Activated naive CD4-positive, alpha-beta T cell (primary cell): ENCODE measurements at places on chromosomes 5 and 9.

DNA sequence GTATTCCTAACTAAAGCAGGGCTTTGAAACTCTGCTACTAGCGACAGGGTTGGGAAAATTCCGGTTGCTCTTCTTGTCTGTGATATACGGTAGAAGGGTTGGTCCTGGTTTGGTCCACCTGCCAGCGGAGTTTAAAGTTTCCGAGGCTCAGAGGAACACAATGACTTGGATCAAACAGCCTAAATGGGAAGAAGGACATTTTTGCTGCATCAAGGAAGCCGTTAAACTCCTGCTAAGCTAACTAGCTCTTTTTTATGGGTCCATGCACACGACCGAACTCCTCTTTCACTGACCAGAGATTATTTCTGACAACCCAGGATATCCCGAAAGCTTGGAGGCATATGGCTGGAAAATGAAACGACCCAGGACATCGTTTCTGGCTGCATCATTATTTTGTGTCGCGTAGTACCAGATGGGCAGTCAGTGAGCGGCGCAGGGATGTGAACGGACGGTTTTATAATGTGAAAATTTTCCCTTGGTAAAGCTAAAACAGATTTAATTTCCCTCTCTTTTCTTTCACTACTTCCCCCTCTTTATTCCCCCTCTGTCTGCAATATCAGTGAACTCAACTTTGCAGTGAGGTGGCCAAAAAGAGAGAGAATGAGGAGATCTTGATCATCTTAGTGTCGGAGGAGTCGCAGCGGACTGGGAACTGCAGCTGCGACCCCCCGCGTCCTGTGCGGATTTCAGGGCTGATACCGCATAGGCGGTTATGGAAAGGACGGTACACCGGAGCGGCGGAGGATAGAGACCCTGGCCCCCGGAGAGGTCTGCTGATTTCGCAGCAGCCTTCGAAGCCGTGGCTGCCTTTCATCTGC is at the start of gene LURAP1L:
Gene LURAP1L (plus strand): TSS at position 160 of the 818 bp plus-strand sequence. CDS start 696 bp downstream, outside the sequence.
- no peak for DNase-seq

DNA sequence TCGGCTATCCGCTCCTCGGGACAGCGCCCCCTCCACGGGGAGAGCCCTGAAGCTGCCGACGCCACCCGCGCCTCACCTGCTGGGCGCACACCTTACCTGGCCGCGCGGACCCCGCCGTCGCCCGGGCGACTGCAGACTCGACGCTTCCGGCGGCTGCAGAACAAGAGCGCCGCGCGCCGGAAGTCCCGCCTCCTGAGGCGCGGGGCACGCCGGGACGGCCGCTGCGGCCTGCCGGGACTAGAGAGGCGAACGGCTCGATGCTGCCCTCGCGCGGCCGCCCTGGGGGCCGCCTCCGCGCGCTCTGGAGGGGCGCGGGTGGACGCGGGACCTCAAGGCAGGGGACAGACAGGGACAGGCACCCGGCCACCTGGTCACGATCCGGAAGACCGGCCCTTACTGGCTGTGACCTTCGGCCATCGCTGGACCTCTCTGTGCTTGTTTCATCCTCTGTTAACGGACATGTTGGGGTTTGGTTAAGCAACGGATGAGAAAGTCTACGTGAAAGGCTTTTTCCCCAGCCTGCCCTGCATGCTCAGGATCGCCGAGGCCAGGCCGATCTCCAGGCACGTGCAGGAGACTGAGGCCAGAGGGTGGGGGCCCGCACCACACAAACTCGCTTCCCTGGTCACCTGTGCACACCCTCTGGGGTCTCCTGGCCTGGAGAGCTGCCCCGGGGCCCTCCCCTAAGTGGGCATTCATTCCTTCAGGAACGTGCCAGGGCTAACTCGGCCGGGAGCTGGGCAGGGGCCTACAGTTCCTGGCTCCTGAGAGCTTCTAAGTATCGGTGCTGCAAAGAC is at the start of gene SNAPC4:
Gene SNAPC4 (minus strand): TSS at position 133 of the 797 bp plus-strand sequence. CDS start 1,742 bp downstream, outside the sequence.
- DNase-seq = peak; percentile 65

DNA sequence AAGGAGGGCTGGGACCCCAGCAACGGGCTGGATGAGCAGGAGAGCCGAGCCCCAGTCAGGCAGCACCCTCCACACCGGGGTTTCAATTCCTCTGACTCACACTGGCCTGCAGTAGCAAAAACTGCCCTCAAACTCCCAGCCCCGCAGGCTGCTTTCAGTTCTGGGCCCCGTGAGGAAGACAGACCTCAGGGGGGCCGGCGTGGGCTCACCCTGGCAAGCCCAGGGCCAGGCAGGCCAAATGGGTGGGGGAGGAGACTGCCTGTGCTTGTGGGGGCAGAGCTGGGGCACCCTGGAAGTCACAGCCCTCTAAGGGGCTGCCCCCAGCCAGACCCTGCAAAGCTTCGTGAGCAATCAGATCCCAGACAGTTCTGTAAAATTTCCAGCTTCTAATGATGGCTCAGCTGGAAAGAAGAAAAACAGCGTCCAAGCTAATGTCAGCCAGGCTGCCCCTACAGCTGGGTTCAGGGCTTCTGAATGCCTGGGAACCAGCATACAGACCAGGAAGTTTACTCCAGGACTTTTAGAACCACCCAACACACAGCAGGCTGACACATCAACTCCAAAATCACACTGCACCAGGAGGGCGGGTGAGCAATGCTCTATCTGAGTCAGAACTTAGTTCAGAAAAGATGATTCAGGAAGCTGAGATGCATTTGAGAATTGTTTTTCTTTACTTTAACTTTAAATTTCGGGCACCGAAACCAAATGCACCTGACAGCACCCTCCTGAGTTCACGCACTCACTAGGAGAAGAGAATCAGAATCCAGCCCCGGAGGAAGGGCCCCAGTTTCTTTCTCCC is 34.7 kb downstream of the LPCAT1 start:
- DNase-seq = no peak

GRCh38 chr5:180159756-180160155 is 49.3 kb downstream of the RASGEF1C start:
- no peak for DNase-seq

DNA sequence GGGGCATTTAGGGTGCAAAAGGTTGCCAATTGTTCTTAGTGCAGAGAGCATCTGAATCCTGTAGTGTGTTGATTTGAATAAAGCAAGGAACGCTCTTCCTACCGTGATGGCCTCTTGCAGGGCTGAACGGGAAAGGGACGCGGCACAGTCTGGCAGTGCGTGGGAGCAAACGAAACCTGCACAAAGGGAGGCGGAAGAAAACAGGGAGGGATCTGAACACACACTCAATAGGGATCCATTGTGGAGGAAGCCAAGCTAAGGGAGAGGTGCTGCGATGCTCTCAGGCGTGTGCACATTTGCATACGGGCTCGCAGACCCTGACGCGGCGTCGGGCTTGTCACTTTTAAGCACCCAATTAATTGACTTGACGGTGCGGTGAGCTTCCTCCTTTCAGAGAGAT is 414.0 kb upstream of the IRX1 start:
- no peak for DNase-seq

DNA sequence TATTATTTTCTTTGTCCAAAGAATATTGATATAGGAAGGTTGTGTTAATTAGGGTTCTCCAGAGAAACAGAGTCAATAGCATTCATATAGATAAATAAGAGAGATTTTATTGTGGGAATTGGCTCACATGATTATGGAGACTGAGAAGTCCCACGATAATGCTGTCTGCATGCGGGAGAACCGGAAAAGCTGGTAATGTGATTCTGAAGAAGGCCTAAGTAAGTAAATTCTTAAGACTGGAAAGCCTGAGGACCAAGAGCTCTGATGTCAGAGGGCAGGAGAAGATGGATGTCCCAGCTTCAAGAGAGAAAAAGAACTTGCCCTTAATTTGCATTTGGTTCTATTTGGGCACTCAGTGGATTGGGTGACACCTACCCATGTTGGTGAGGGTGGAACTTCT is 307.4 kb upstream of the C9orf72 start:
- DNase-seq = no peak

DNA sequence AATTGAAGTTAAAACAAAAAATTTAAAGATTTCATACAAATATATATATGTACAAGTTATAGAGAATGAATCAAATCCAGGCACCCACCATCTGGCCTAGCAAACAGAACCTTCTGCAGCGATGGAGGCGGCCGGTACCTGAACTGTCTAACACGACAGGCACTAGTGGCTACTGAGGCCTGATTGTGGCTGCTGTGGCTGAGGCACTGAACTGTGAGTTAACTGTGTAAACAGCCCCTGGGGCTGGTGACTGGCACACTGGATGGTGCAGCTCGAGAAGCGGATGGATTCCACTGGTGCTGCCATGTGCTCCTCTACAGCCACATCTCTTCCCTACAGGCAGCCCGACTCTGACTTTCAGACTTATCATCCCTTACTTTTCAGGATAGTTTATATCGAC is 82.4 kb downstream of the RAPGEF1 start:
- DNase-seq = no peak

- DNase-seq = no peak
Measured at GRCh38 chr9:16337322-16338029, 533.0 kb downstream of the BNC2 start.

GRCh38 chr5:42767491-42768105 is 11.0 kb downstream of the CCDC152 start:
- no peak for DNase-seq

DNA sequence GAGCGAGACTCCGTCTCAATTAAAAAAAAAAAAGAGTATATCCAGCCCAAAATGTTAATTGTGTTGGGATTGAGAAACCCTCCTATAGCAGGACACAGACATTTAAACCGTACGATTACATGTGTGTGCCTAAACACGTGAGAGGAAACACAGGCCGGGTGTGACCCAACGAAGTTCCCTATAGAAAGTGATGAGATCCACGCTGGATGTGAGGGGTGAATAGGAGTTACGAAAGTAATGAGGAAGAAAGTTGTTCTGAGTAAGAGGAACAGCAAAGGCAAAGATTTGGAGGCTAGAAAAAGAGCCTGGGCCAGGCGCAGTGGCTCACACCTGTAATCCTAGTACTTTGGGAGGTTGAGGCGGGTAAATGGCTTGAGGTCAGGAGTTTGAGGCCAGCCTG is 13.6 kb downstream of the NAIF1 start:
- no peak for DNase-seq

DNA sequence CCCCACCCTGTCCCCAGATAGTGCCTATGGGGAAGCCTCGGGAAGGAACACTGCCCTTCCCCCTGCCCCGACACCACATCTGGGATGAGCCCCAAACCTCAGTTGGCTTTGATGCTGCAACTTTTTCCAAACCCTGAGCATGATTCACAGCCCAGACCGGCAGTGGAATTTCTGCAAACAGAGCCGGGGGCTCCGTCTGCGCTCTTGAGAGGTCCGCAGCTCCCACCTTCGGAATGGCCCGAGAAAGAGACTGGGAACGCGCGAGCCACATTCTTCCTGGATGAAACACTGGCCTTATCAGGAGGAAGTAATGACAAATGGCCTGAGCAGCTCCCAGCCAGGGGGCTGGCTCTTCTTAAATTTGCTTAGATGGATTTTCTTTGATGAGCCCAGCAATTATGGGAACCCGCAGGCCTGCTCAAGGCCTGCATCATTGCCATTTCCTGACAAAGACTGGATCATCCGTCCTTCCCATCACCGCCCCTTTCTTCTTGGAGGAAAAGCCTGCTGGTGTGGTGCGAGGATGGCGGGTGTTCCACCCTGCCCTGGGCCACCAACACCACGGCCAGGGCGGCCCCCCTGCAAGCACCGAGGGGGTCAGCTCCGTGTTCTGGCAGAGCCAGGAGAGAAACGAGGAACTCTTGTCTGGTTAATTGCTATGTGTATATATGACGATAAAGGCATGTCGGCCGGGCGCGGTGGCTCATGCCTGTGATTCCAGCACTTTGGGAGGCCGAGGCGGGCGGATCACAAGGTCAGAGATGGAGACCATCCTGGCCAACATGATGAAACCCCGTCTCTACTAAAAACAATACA is 38.8 kb upstream of the COL5A1 start:
- DNase-seq = no peak

DNA sequence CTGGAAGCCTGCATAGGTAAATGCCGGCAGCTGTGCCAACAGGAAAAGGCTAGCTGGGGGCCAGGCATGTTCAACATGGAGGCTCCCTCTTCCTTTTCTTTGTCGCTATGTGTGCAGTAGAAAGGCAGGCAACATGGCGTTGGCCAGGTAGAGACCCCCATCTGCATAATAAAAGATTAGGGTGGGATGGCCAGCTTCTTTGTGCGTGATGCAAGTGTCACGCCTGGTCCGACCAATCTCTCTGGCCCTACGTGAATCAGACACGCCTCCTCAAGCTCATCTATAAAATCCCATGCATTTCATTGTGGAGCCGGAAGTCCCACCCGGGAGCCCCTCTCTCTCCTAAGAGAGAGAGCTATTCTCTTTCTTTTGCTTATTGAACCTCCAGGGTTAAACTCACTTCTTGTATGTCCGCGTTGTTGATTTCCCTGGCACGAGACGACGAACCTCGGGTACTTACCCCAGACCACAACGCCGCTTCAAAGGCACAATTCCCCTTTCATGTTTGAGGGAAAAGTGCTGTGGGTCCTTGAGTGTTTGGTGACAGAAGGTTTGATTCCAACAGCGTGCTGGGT is 25.0 kb upstream of the C5orf47 start:
- no peak for DNase-seq

- DNase-seq = no peak
Measured at GRCh38 chr5:73363911-73364730, 84.5 kb downstream of the FOXD1 start.

DNA sequence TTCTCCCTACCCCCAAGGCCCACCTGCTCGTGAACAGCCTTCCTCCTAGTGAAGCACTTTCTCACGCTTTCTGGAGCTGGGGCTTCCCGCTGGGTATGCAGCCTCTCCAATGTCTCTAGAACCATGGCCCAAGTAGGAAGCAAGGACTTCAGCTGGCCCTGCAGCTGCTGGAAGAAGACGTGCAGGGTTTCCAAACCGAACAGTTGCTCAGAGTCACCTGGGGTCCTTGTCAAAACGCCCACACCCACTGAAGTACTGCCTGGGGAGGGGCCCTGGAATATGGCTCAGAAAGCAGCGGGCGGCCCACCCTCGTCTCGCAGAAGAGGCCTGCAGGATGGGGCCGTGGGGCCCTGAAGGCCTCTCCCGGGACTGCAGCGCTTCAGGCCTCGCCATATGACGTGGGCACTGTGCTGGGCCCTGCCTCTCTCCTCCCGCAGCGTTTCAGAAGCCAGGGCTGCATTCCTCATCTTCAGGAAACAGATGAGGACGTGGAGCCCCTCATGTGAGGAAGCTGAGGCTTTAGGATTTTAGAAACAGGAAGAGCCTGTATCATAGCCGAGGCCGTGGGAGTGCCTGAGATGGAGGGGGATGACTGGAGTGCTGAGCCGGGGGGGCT is 116.0 kb upstream of the LMX1B start:
- DNase-seq = no peak

- no peak for DNase-seq
Measured at GRCh38 chr5:134151723-134152122, 25.0 kb downstream of the SKP1 start.
